ENCODE measurements at places on chromosomes 12 and 14.

GRCh38 chr14:73973497-73973896, 23.4 kb downstream of the COQ6 start:
- DNase-seq, result no peak

DNA sequence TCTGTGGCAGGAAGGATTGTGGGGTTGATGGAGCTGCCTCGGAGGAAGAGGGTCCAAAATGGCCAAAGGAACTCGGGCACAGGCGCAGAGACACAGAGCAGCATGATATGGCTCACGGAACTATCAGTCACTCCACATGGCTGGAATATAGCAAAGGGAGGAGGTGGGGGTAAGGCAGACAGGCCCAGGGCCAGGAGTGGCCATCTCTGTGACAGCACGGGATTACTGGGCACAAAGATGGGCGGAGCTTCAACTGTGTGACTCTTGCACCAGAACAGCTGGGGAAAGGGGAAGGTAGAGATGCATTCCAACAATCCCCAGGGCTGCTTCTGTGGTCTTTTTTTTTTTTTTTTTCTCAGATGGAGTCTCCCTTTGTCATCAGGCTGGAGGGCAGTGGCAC, 24.8 kb upstream of the EML1 start:
- no peak for DNase-seq

DNA sequence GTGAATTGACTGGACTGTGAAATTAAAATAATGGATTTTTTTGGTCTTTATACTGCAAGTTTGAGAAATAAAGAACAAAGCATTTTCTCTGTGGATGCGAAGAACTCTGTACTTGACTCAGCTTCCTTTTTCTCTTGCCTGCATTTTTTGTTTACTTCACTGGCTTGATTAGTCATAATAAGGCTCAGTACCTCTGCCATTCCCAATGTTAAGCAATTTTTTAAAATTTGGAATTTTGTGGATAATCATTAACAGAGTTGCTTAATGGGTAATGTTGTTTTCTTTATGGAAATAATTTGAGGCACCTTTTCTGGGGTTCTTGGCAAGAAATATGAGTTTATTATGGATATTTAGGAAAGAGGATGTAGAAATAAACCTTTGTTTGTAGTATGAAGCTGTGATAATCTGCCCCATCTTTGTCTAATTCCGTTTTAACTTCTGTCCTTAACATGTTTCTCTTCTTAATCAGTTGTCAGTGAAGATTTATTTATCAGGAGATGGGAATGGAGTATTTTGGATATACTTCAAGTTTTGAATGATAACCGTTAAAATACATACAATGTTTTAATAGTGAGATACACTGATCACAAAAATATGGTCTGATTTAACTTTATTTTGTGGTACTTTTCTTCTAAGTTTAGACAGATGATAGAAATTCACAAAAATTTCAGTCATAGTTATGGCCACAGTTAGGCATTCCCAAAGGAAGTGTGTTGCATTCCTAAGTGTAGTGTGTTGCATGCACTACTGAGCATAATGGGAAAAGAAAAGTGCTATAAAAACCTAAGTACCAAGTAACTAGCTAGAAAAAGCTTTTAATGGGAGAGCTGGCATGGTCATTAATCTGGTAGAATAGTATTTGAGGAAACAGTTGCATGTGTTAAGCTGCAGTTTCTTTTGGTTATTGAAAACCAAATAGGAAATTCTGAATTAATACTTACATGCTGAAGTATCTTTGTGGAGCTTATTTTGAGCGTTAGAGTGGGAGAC, 27.7 kb downstream of the WNK1 start:
- peak; percentile 54 for DNase-seq

DNA sequence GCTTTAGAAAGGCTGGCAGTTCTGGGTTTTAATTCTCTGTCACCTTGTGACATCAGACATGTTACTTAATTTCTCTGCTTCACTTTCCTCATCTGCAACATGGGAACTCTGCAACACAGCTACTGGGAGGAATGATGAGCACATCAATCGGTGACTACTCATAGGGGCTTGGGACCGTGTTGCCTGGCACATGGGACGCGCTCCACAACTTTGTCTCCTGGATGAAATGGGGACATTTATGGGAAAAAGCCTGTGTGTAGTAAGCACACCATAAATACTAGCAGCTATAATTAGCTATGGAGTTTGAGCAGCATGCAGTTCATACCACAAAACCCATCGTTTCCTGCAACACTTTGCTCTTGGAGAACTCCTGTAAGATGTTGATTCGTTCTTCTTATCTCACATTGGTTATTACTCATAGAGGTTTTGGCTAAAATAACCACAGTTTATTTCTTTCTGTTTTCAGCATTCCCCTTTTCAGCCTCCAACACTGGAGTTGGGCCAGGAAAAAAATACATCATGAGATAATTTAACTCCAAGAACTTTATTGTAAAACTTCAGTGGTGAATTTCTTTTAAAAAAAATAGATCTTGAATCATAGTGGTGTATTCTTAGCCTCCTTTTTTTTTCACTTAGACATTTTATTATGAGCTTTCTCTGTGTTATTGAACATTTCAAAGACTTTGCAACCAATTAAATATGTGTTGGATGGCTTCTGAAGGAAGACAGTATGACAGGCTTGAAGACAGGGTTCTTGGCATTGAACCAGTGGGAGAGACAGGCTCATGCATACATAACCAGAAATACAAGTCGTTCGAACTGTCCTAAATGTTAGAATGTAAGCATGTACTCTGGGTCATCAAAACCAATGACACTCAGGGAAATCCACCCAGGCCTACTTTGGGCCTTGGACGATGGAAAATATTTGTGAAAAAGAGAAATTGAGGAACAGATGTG, 72.7 kb downstream of the RIN3 start:
- peak; percentile 99 for DNase-seq

DNA sequence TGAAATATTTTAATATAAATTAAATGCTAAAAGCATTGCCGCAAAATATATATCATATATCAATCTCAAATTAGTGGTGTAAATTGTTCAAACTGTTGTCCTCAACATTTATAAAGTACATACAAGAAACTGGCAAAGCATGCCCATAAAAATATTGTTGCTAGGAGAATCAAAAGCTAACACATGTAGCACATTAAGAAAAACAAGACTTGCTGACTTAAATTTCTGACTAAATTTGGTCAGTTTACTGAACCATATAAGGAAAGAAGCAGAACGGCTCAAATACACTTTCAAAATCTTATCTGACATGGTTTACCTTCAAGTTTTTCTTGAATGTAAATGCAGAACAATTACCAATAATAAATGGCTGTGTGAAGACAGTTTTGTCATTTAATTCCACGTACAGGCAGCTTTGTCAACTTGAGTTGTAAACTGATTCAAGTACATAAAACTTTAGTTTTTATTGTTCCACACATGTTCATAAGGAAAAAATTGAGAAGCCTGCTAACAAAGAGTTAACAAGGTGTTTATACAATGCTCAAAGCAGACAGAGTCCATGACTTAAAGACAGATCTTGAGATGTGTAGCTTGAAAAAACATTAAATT, 50.4 kb downstream of the PPP1R12A start:
- DNase-seq, result no peak

GRCh38 chr14:91877376-91877915, 10.1 kb upstream of the TC2N start:
- no peak for DNase-seq

DNA sequence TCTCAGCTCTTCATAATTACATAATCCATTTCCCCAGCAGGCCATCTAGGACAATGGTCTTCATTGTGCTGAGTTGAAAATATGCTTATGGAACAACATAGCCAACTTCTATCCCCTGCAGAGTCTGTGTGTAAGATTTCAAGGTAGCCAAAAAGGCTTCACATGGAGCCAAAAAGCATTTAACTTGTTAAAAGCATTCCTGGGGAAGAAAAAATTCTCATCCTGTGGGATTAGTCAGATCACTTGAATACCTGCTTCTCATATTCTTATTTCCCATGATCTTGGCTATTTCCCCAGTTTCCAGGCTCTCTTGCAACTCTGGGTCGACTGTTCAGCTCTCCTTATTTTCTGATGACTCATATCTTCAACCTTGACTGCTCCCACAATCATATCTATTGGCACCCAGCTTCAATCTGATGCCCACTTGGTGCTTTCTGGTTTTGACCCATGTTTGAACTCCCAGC, 178.9 kb downstream of the KLHL28 start:
- DNase-seq, result peak; percentile 5

- DNase-seq, result no peak
These were observed 206.9 kb upstream of the AMIGO2 start for GRCh38 chr12:47286676-47287075.

DNA sequence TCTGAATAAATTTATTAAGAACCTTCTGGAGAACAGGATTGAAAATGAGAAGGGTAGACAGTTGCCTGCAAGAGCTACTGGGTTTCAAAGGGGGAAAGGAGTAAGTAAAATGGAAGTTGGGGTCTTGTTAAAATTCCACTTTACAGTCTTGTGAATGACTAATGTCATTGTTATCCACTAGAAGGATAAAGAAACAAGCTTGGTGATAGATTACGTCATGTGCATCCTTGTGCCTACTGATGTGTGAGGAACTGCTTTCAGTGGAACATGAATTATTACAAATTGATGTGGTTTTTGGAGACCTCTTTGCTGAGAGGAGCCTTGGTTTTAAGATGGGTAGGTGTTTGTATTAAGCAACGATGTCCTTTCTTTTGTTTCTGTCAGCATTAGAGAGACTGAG, 272.5 kb upstream of the PRICKLE1 start:
- no peak for DNase-seq

DNA sequence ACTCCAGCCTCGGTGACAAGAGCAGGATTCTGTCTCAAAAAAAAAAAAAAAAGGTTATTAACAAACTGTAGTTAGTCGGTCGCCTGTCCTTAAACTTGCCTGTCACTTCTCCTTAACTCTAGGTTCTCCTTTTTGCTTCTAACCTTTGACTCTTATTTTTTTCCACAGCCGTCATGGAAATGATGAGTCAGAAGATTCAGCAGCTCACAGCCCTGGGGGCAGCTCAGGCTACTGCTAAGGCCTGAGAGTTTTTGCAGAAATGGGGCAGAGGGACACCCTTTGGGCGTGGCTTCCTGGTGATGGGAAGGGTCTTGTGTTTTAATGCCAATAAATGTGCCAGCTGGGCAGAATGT, 418 bp upstream of the MYG1 start:
- peak; percentile 88 for DNase-seq

DNA sequence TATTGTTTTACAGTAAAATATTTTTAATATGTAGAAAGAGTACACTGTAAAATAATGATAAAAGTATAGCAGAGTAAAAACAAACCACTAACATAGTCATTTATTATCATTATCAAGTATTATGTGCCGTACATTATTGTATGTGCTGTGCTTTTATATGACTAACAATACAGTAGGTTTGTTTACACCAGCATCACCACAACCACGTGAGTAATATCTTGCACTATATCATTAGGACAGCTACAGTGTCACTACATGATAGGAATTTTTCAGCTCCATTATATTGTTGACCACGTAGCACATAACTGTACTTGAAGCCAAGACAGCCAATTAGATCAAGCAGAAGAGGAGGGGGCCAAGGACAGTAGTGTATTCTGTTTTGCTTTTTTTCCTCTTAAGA, 415.4 kb downstream of the RAD51B start:
- DNase-seq, result no peak

- peak; percentile 45 for DNase-seq
These were observed 13.6 kb upstream of the GPR68 start for GRCh38 chr14:91258011-91258618.

DNA sequence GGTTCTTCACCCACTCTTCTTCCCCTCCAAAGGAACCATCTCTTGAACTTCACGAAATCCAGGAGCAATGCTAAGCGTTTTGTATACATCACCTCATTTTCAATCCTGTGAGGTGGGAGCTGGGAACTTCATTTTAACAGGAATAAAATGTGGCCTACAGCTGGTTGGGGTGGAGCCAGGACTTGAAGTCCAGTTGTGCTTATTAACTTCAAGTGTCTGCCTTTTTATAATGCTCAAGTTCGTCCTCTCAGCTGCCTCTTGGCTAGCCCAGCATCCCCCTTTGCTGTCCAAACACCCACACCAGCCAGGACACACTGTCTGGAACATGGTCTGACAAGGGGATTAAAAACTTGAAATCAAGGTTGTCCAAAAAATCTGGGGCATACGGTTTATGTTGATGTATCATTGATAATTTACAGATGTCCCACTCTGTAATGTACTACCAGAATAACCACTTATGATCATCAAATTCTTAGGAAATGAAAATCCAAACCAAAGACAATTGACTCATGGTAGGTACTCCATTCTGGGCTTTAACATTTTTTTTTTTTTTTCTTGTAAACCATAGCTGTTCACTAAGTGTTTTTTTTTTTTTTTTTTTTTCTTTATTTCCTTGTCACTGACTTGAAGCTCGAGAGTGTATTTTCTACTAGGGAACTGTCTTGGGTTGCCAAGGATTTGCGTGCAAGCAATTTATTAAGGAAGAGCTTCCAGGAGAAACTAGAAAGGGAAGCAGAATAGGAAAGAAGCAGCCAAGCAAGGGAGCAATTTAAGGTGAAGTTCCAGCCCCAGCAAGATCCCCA, 252.3 kb downstream of the EFCAB11 start:
- peak; percentile 56 for DNase-seq

DNA sequence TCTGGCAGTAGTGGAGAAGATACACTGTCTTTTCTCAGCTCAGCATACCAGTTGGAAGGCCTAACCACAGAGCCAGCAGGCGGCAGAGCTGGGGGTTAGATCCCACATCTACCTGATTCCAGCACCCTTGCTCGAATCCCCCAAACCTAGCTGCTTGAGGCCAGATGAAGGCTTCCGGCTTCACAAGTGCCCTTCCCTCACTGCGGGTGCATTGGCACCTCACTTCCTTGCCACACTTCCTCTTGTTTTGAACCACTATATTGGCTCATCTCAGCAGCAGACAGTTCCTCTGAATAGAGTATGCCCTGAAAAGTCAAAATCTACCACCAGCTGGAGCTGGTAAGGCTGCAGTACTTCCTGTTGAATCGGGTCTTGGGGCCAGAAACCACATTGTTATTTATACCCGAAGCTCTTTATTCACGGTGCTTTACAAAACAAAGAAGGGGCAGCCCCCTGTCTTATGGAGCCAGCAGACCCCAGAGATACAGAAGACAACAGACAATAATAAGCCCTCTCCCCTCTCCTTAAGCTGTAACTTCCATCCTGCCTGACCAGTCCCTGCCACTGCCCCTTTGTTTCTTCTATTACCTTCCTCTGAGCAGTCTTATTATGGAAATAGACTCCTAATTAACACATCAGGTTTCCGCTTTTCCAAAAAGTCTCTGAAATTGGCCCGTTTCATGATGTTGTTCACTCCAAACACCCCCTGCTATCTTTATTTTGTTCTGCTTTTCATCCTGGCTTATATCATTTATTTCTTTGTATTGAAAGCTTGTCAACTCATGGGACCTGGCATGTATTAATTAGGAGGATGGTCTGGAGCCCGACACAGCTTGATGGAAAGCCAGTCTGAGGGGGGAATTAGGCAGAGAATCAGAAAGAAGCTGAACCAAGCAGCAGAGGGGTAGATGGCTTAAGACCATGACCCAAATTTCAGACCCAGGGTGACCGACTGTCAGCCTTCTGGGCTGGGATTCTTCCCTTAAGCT, 233.5 kb downstream of the EFCAB11 start:
- DNase-seq, result no peak

DNA sequence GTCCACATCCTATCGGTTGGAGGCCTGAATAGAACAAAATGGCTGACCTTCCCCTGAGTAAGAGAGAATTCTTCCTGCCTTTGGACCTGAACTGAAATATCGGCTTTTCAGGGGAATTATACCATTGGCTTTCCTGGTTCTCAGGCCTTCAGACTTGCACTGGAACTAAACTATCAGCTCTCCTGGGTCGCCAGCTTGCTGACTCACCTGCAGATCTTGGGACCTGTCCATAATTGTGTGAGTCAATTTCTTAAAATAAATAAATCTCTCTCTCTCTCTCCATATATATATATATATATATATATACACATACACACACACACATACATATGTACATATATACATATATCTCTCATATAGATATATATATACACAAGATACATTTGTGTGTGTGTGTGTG, 41.6 kb downstream of the KCNK10 start:
- no peak for DNase-seq
